Daoy (cell line): ENCODE measurements at places on chromosomes 6 and 20.

GRCh38 chr6:130396722-130397121 is 30.9 kb downstream of the TMEM200A start:
- no peak for DNase-seq

GRCh38 chr6:17869753-17870050 is 117.7 kb downstream of the KIF13A start:
- no peak for DNase-seq

- DNase-seq: no peak
Observed at GRCh38 chr6:160438481-160438880, 90.3 kb downstream of the SLC22A3 start.

GRCh38 chr6:83125425-83125824 is 58.0 kb downstream of the DOP1A start:
- DNase-seq: no peak

- no peak for DNase-seq
Observed at GRCh38 chr6:141658696-141659095, 474.0 kb upstream of the GJE1 start.

- DNase-seq: no peak
Observed at GRCh38 chr6:12009180-12009685, 2.9 kb upstream of the HIVEP1 start.
